ENCODE measurements at places on chromosomes 12 and 14. TPM values are rescaled to one million over a fixed set of nuclear protein-coding genes. Genes with fewer than 3 reads are reported as not detected.
A peak's percentile ranks its signal among the peaks of the same experiment; 100 is the strongest.

CCDC196 gene
- not detected for total RNA-seq

TAS2R30 gene
- 4.4 TPM for total RNA-seq

LTBP2 gene
- total RNA-seq, result not detected

ACACB gene
- total RNA-seq, result 5.8 TPM

DEPDC4 gene
- 1.3 TPM for total RNA-seq

GLI1 gene
- 1.2 TPM for total RNA-seq

KRT8 gene
- 0.51 TPM for total RNA-seq

NGB gene
- not detected for total RNA-seq

LEMD3 gene
- 30.0 TPM for total RNA-seq

WNT1 gene
- total RNA-seq, result not detected

OTX2 gene
- not detected for total RNA-seq

- H3K4me1 ChIP-seq, result no peaks in the 10 kb centered on the region
- no peak overlapping the region for H3K27ac ChIP-seq
- H3K27me3 ChIP-seq, result peaks cover 9% of the 10 kb centered on the region
- H3K4me3 ChIP-seq, result no peak overlapping the region
Measured at GRCh38 chr12:115752156-115752555, 525.3 kb downstream of the MED13L start.

DNA sequence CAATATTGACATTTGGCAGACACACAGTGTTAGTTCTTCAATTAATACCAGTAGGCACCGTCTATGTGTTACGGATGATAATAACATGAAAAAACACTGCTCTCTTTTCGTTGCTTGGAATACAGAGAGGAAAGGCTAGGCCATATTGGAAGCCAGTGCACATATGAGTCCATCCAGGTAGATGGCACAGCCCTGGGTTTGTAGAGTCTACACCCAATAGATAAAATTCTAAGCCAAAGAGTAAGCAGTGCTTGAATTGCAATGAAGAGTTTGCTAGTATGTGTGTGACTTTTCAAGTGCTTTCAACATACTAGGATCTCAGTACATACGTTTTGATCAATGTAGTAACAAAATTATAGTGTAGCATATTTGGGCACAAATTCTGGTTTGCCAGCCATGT is 243.3 kb upstream of the AVPR1A start:
- no peak overlapping the region for H3K4me3 ChIP-seq
- no peaks in the 10 kb centered on the region for H3K4me1 ChIP-seq
- no peaks in the 10 kb centered on the region for H3K27me3 ChIP-seq
- DNase-seq, result no peak

DNA sequence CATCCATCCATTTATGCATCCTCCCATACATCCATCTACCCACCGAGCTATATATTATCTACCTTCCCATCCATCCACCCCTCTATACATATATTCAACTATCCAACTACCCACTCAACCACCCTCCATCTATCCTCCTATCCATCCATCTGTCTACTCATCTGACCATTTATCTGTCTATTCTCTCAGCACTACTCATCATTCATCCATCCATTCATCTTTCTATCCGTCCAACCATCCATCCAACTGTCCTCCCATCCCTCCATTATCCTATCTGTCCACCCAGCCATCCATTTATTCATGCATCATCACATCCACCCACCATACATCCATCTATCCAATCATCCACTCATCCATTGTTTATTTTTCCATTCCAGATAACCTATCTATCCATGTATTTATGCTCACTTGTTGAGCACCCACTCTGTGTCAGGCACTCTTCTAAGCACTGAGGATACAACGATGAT is 11.5 kb downstream of the ASB2 start:
- peaks cover 77% of the 10 kb centered on the region for H3K4me1 ChIP-seq
- H3K36me3 ChIP-seq, result peaks cover 37% of the 10 kb centered on the region
- no peak for DNase-seq
- peak overlapping the region; percentile 2 for H3K4me3 ChIP-seq

- H3K4me1 ChIP-seq, result no peaks in the 10 kb centered on the region
- H3K27me3 ChIP-seq, result no peaks in the 10 kb centered on the region
- DNase-seq, result no peak
- no peak overlapping the region for H3K27ac ChIP-seq
Measured at GRCh38 chr12:82870771-82871377, 184.2 kb downstream of the TMTC2 start.

- H3K27ac ChIP-seq, result peak overlapping the region; percentile 95
- no peaks in the 10 kb centered on the region for H3K36me3 ChIP-seq
- no peaks in the 10 kb centered on the region for H3K27me3 ChIP-seq
- H3K4me1 ChIP-seq, result peaks cover 39% of the 10 kb centered on the region
- DNase-seq, result peak; percentile 88
Measured at GRCh38 chr14:22071006-22071405, 397.4 kb upstream of the OR4E1 start.

GRCh38 chr12:49877066-49877465 is 26.6 kb downstream of the FAIM2 start:
- DNase-seq, result no peak
- no peak overlapping the region for H3K27ac ChIP-seq
- H3K4me3 ChIP-seq, result no peak overlapping the region
- no peaks in the 10 kb centered on the region for H3K4me1 ChIP-seq
- peaks cover 4% of the 10 kb centered on the region for H3K27me3 ChIP-seq

GRCh38 chr14:92676403-92677086 is 71.9 kb downstream of the LGMN start:
- H3K36me3 ChIP-seq, result peaks cover 72% of the 10 kb centered on the region
- H3K27ac ChIP-seq, result peak overlapping the region; percentile 79
- H3K27me3 ChIP-seq, result no peaks in the 10 kb centered on the region
- peak overlapping the region; percentile 32 for H3K4me3 ChIP-seq

GRCh38 chr12:100564090-100564489 is 9.4 kb upstream of the GAS2L3 start:
- peaks cover 6% of the 10 kb centered on the region for H3K4me1 ChIP-seq
- H3K4me3 ChIP-seq, result no peak overlapping the region
- H3K27ac ChIP-seq, result no peak overlapping the region
- no peaks in the 10 kb centered on the region for H3K36me3 ChIP-seq

- no peaks in the 10 kb centered on the region for H3K27me3 ChIP-seq
- H3K27ac ChIP-seq, result no peak overlapping the region
- H3K4me3 ChIP-seq, result no peak overlapping the region
- no peak for DNase-seq
- H3K36me3 ChIP-seq, result peaks cover 39% of the 10 kb centered on the region
- peaks cover 8% of the 10 kb centered on the region for H3K4me1 ChIP-seq
Measured at GRCh38 chr12:108846290-108846701, 11.1 kb downstream of the SSH1 start.

DNA sequence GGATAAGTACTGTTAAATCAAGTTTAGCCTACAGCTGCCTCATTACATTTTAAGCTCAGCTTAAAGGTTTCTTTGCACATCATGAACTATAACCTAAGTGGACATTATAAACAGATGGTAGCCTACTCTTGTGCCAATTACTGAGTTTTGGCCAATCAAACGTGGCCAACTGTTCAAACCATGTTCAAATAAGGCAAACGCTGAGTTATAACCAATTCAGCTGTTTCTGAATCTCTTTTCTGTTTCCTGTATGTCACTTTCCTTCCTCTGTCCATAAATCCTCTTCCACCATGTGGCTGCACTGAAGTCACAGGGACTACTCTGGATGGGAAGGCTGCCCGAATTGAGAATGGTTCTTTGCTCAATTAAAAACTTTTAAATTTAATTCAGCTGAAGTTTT is 98.4 kb downstream of the BCAT1 start:
- H3K27ac ChIP-seq, result no peak overlapping the region
- H3K4me1 ChIP-seq, result peaks cover 18% of the 10 kb centered on the region
- H3K36me3 ChIP-seq, result peaks cover 9% of the 10 kb centered on the region
- H3K4me3 ChIP-seq, result no peak overlapping the region

- no peaks in the 10 kb centered on the region for H3K36me3 ChIP-seq
- no peak overlapping the region for H3K27ac ChIP-seq
- H3K4me3 ChIP-seq, result no peak overlapping the region
- DNase-seq, result no peak
Measured at GRCh38 chr14:68042586-68043210, 223.1 kb downstream of the RAD51B start.

DNA sequence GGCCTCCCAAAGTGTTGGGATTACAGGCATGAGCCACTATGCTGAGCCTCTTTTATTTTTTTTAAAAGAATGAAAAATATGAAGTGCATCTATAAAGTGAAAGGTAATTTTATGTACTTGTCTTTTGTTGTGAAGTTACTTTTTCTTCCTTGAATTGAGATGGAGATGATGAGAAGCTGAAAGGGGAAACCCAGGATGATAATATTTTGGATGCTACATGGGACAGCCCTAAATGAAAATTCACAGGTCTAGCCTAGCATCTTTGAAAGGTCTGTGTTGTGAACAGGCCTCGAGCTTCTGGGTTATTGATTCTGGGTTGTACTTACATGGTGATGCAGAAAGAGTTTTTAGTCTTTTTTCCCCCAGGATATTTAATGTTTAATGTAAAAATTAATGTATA is 14.6 kb downstream of the DIP2B start:
- H3K27ac ChIP-seq, result peak overlapping the region; percentile 70
- H3K4me3 ChIP-seq, result peak overlapping the region; percentile 17
- no peaks in the 10 kb centered on the region for H3K27me3 ChIP-seq
- H3K36me3 ChIP-seq, result peaks cover 17% of the 10 kb centered on the region
- no peak for DNase-seq

- no peaks in the 10 kb centered on the region for H3K36me3 ChIP-seq
- no peak overlapping the region for H3K4me3 ChIP-seq
- DNase-seq, result no peak
- no peaks in the 10 kb centered on the region for H3K4me1 ChIP-seq
Measured at GRCh38 chr14:22418631-22419030, 170.4 kb downstream of the DAD1 start.

DNA sequence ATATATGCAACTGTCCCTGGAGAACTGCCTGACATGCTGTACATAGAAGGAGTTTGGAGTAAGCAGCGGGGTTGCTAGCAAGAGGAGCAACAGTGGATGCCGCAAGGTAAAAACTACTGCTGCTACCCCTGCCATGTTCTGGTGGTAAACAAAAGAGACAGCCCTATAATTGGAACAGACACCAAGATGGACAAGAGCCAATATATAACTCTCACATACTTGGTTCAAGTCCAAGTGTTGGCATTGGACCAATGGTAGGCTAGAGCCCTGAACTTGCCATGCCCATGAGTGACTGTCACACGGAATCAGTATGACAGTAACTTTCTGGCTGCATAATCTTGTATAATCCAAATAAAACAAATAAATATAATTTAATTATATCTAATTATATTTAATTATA is 13.7 kb downstream of the ATXN7L3B start:
- H3K4me1 ChIP-seq, result no peaks in the 10 kb centered on the region
- no peaks in the 10 kb centered on the region for H3K27me3 ChIP-seq
- DNase-seq, result no peak
- H3K4me3 ChIP-seq, result no peak overlapping the region
- H3K27ac ChIP-seq, result no peak overlapping the region

DNA sequence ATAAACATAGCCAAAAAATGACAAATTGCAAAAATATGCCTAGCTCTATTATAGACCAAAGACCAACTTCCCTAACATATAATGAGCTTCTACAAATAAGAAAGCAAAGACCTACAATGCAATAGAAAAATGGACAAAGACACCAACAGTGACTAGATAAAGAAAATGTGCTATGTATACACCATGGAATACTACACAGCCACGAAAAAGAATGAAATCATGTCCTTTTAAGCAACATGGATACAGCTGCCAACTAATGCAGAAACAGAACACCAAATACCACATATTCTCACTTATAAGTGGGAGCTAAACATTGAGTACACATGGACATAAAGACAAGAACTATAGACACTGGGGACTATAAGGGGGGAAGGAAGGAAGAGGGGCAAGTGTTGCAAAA is 10.9 kb upstream of the PCNX1 start:
- no peaks in the 10 kb centered on the region for H3K27me3 ChIP-seq
- no peak for DNase-seq
- no peak overlapping the region for H3K4me3 ChIP-seq
- H3K36me3 ChIP-seq, result no peaks in the 10 kb centered on the region
- no peak overlapping the region for H3K27ac ChIP-seq

GRCh38 chr12:54983536-54984101 is 943 bp downstream of the TESPA1 start:
- H3K27ac ChIP-seq, result peak overlapping the region; percentile 97
- peaks cover 55% of the 10 kb centered on the region for H3K36me3 ChIP-seq
- peaks cover 64% of the 10 kb centered on the region for H3K4me1 ChIP-seq
- peak; percentile 76 for DNase-seq
- H3K27me3 ChIP-seq, result no peaks in the 10 kb centered on the region
- H3K4me3 ChIP-seq, result peak overlapping the region; percentile 86

DNA sequence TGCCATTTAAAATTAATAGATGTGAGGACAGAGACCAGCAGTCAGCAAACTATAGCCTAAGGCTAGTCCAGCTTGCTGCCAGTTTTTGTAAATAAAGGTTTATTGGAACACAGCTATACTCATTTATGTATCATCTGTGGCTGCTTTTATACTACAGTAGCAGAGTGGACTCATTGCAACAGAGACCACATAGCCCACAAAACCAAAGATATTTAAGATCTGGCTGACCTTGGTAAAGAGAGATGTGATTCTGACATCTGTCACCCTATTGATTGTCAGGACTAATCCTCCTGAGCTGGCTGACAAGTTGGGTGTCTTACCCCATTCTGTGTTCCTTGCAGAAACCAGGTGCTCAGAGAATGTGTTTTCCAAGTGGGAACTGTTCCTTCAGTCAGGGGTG is 99.9 kb downstream of the BEGAIN start:
- no peaks in the 10 kb centered on the region for H3K36me3 ChIP-seq
- no peak overlapping the region for H3K4me3 ChIP-seq
- peaks cover 22% of the 10 kb centered on the region for H3K4me1 ChIP-seq
- no peaks in the 10 kb centered on the region for H3K27me3 ChIP-seq
- H3K27ac ChIP-seq, result no peak overlapping the region

DNA sequence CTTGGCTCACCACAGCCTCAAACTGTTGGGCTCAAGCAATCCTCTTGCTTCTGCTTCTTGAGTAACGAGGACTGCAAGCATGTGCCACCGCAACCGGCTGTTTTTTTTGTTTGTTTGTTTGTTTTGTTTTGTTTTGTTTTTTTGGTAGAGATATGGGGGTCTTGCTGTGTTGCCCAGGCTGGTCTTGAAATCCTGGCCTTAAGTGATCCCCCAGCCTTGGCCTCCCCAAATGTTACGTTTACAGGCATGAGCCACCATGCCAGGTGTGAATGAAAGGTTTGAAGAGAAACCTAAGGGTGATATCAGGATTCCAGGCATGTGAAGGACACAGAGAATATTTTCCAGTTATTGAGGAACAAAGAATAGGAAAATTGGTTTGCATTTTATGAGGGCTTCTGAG is 45.0 kb downstream of the ANO6 start:
- no peak overlapping the region for H3K4me3 ChIP-seq
- H3K4me1 ChIP-seq, result peaks cover 14% of the 10 kb centered on the region
- H3K27me3 ChIP-seq, result no peaks in the 10 kb centered on the region
- no peak for DNase-seq

DNA sequence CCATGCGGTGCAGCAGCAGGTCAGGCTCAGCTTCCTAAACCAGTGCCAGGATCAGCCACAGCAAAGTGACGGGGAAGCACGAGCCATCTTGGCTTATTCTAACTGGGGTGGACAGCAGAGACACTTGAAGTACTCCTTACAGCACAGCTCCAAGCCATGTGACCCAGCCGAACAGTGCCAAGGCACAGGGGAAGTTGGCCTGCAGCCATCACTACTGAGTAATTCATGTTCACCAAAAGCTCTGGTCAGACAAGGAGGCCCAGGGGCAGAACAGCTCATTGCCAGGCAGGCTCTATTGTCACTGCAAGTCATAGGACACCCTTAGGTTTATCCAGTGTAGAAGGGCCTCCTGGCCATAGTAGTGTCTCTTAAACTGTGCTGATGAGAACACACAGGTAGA is 23.4 kb upstream of the SLC35F4 start:
- no peaks in the 10 kb centered on the region for H3K27me3 ChIP-seq
- H3K36me3 ChIP-seq, result no peaks in the 10 kb centered on the region
- no peak for DNase-seq
- H3K4me1 ChIP-seq, result no peaks in the 10 kb centered on the region

Data from activated CD4-positive, alpha-beta T cell treated with anti-CD3 and anti-CD28 coated beads, Interleukin-2, amount 10 ng/mL, durations not matched to agents 24 days and 14 days (primary cell).